ENCODE measurements at places on chromosomes 4 and X.

GRCh38 chrX:132480581-132481203 lies 8.1 kb downstream of the MBNL3 start:
- DNase-seq, result no peak
- no peaks in the 10 kb centered on the region for H3K4me1 ChIP-seq

- H3K36me3 ChIP-seq, result no peaks in the 10 kb centered on the region
- H3K4me1 ChIP-seq, result peaks cover 40% of the 10 kb centered on the region
- DNase-seq, result peak; percentile 68
- H3K27ac ChIP-seq, result no peak overlapping the region
- H3K4me3 ChIP-seq, result peak overlapping the region; percentile 65
- peaks cover 100% of the 10 kb centered on the region for H3K27me3 ChIP-seq
These were observed 14.7 kb upstream of the PITX2 start for GRCh38 chr4:110637408-110638088.

GRCh38 chr4:140156529-140157171 lies 2.7 kb upstream of the MAML3 start:
- H3K27me3 ChIP-seq, result no peaks in the 10 kb centered on the region
- H3K4me1 ChIP-seq, result no peaks in the 10 kb centered on the region
- H3K27ac ChIP-seq, result no peak overlapping the region
- H3K4me3 ChIP-seq, result no peak overlapping the region
- no peaks in the 10 kb centered on the region for H3K36me3 ChIP-seq
- DNase-seq, result no peak

DNA sequence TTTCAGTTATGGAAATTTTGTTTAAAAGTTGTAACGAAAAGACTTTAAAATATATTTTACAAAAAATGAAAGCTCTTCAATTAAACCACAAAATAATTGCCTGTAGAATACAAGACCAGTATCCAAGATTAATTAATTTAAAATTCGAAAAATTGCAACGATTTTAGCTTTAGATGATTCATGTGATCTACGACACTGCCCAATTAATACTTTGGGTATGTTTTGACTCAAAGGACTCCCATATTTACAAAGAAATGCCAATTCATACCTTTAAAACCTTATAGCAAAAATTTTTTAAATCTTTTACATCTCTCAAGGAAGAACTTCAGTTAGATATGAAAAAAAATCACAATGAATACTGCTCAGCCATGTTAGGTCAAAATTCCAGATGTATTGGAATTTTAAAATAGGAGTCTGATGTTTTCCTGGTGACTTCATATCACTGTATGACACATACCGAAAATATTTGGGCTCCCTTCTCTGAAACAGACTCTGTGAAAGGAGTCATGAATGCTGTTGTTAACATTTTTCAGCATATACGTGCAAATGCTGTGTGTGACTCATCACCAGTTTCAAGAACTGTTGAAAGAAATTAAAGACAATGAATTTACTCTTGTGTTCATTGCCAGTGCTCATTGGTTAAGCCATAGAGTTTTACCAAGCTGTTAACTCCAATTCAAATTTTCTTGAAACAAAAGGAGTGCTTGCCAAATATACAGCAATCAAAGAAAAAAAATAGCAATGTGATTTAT lies 13.8 kb upstream of the SMS start:
- H3K4me1 ChIP-seq, result no peaks in the 10 kb centered on the region
- no peak overlapping the region for H3K4me3 ChIP-seq
- no peak for DNase-seq
- H3K27ac ChIP-seq, result no peak overlapping the region
- H3K36me3 ChIP-seq, result no peaks in the 10 kb centered on the region

GRCh38 chrX:68846536-68846935 lies 17.7 kb downstream of the EFNB1 start:
- H3K4me1 ChIP-seq, result peaks cover 4% of the 10 kb centered on the region
- H3K4me3 ChIP-seq, result no peak overlapping the region
- H3K27ac ChIP-seq, result no peak overlapping the region
- no peaks in the 10 kb centered on the region for H3K36me3 ChIP-seq

DNA sequence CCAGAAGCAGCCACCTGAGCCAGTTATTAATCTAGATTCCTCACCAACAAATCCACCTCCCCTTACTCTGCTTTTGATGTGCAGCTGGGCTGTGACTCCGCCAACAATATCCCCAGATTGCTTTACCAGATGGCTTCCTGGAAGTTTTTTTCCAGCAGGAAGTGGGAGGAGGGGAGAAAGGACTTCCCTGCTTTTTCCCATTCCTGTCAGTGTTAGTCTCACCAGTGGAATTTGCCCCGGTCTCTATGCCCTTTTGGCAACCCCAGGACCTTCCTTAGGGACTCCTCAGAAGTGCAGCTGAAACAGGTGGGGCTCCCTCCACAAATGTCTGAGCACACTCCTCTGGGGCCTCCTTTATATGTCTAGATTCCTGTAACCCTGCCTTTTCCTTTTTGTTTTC lies 465.2 kb upstream of the IGFBP7 start:
- DNase-seq, result no peak
- H3K36me3 ChIP-seq, result no peaks in the 10 kb centered on the region
- H3K27me3 ChIP-seq, result no peaks in the 10 kb centered on the region
- H3K4me3 ChIP-seq, result no peak overlapping the region
- H3K4me1 ChIP-seq, result no peaks in the 10 kb centered on the region

GRCh38 chr4:150355858-150356455 lies 226.0 kb upstream of the MAB21L2 start:
- no peak for DNase-seq
- no peak overlapping the region for H3K27ac ChIP-seq
- H3K27me3 ChIP-seq, result no peaks in the 10 kb centered on the region
- H3K4me3 ChIP-seq, result no peak overlapping the region

- H3K27me3 ChIP-seq, result no peaks in the 10 kb centered on the region
- H3K4me1 ChIP-seq, result no peaks in the 10 kb centered on the region
- DNase-seq, result no peak
- H3K27ac ChIP-seq, result no peak overlapping the region
These were observed 314.9 kb upstream of the GRIA3 start for GRCh38 chrX:122869171-122869570.

DNA sequence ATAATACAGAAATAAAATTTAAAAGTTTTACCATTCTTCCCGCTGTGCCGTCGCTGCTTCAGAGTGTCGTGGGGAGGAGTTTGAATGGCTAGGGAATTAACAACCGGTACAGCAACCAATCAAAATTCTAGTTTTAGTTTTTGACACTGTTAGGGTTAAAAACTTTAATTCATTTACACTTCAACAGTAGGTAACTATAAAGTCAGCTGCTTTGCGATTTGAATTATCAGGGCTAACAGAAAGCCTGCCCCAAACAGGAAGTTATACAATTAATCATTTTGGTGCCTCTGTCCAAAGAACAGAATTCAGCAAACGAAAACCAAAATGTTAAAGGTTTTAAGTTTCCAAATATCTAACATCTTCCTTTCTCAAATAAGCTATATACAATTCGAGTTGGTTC lies 2.3 kb downstream of the HNRNPD start:
- no peaks in the 10 kb centered on the region for H3K27me3 ChIP-seq
- H3K36me3 ChIP-seq, result peaks cover 16% of the 10 kb centered on the region
- no peak overlapping the region for H3K27ac ChIP-seq

GRCh38 chrX:51148848-51149247 lies 183.8 kb upstream of the NUDT10 start:
- H3K27me3 ChIP-seq, result no peaks in the 10 kb centered on the region
- H3K4me3 ChIP-seq, result no peak overlapping the region
- H3K36me3 ChIP-seq, result no peaks in the 10 kb centered on the region
- peak; percentile 59 for DNase-seq

DNA sequence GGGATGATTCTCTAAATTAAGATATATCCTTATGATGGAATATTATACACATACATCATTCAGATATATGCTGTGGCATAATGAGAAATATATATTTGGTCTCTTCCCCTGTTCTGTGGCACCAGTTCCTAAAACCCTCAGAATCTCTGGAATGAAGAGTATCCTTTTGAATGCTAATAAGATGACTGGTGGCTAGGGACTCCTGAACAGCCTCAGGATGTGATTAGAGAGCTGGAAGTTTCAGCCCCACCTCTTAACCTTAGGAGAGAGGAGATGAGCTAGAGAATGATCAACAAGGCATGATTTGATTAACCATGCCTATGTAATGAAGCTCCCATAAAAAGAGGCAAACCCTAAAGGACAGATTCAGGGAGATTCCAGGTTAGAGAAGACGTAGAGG lies 632.0 kb downstream of the IQCM start:
- no peaks in the 10 kb centered on the region for H3K27me3 ChIP-seq
- peaks cover 11% of the 10 kb centered on the region for H3K4me1 ChIP-seq
- no peak overlapping the region for H3K27ac ChIP-seq

GRCh38 chr4:6568689-6569332 lies 6.2 kb upstream of the MAN2B2 start:
- H3K4me1 ChIP-seq, result peaks cover 5% of the 10 kb centered on the region
- DNase-seq, result no peak
- H3K4me3 ChIP-seq, result no peak overlapping the region
- no peak overlapping the region for H3K27ac ChIP-seq
- no peaks in the 10 kb centered on the region for H3K36me3 ChIP-seq

- H3K4me3 ChIP-seq, result no peak overlapping the region
- no peaks in the 10 kb centered on the region for H3K36me3 ChIP-seq
- H3K27ac ChIP-seq, result no peak overlapping the region
- peaks cover 8% of the 10 kb centered on the region for H3K4me1 ChIP-seq
- no peak for DNase-seq
- H3K27me3 ChIP-seq, result no peaks in the 10 kb centered on the region
These were observed 11.1 kb upstream of the FAM9C start for GRCh38 chrX:13055486-13055885.

- H3K27ac ChIP-seq, result no peak overlapping the region
- no peak overlapping the region for H3K4me3 ChIP-seq
- peak; percentile 4 for DNase-seq
- no peaks in the 10 kb centered on the region for H3K27me3 ChIP-seq
These were observed 461.7 kb downstream of the PCDH18 start for GRCh38 chr4:137070614-137071013.

DNA sequence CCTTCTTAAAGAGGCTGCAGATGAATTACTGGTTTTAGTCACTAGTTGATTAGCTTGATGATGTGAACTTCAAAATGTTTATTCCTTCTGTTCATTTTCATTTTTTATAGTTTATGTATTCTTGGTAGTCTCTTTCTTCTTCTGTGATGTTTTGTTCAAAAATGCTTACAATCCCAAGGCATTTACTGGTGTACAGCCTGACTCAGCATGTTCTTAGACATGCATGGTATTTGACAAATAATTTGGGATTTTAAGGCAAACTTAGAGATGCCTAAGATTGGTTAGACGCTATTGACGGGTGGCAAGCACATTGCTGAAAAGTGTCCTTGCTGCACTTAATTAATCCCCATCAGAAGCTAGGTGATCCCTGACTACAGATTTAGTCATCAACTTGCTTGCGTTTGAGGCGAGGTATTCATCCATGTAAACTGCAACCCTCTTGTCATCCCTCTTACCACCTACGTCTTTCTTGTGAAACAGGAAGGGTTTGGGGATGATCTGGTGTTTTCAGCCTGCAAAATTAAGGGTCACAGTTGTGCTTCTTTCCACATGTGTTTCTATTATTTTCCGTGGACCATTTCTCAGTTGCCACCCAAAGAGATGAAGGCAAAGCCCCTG lies 331.8 kb downstream of the DKK2 start:
- H3K4me1 ChIP-seq, result no peaks in the 10 kb centered on the region
- no peaks in the 10 kb centered on the region for H3K36me3 ChIP-seq
- H3K27ac ChIP-seq, result no peak overlapping the region
- H3K27me3 ChIP-seq, result no peaks in the 10 kb centered on the region
- no peak for DNase-seq

GRCh38 chrX:21661316-21661715 lies 3.2 kb upstream of the KLHL34 start:
- no peak for DNase-seq
- H3K4me3 ChIP-seq, result no peak overlapping the region
- H3K27me3 ChIP-seq, result no peaks in the 10 kb centered on the region
- no peak overlapping the region for H3K27ac ChIP-seq

DNA sequence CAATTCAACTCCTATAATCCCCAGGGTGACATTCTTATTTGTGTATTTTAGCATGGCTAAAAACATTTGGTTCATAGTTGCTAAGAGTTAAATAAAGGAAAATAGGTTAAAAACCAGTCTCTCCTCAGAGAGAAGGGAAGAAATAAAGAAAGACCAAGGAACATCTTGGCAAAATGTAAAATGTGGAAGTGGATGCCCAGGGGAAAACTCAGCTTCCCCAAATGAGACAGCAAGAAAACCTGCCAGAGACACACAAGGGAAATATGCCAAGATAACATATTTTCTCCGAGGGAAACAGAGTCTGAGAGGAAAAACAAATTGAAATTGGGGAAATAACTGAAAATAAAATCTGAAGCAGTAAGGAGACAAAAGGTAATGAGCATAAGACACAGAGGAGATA lies 1569.3 kb downstream of the PCDH18 start:
- no peaks in the 10 kb centered on the region for H3K36me3 ChIP-seq
- H3K27me3 ChIP-seq, result no peaks in the 10 kb centered on the region
- H3K27ac ChIP-seq, result no peak overlapping the region
- DNase-seq, result no peak

GRCh38 chr4:177033135-177033534 lies 240.4 kb upstream of the VEGFC start:
- H3K4me3 ChIP-seq, result no peak overlapping the region
- no peaks in the 10 kb centered on the region for H3K27me3 ChIP-seq
- H3K27ac ChIP-seq, result no peak overlapping the region
- no peaks in the 10 kb centered on the region for H3K4me1 ChIP-seq
- DNase-seq, result peak; percentile 32
- H3K36me3 ChIP-seq, result no peaks in the 10 kb centered on the region

GRCh38 chr4:137359691-137360315 lies 172.5 kb downstream of the PCDH18 start:
- no peak for DNase-seq
- H3K4me1 ChIP-seq, result no peaks in the 10 kb centered on the region
- no peaks in the 10 kb centered on the region for H3K36me3 ChIP-seq
- H3K27me3 ChIP-seq, result no peaks in the 10 kb centered on the region

DNA sequence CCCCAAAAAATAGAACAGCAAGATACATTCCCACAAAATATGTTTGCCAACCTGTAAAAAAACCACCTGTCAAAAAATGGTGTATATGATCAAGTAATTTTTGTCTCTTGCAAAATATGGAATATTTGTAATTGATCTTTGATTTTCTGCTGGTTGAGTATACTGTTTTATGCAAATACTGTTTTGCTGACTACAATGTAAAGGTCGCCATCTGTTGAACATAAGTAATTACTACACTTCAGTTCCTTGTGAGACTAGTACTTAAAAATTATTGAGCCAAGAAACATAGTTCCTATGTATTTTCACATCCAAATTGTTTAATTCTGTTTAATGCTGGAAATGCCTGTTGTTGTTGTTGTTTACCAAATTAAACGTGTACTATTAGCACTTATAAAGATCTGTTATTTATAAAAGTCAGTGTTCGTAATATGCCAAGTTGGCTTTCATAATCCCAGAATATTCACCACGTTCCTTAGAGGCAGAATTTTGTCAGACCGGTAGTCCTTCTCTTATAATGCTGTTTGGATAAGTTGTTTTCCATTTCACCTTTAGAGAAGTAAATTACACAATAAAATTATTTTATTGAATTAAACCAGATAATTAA lies 144.2 kb downstream of the PDLIM5 start:
- peak; percentile 46 for DNase-seq
- no peaks in the 10 kb centered on the region for H3K36me3 ChIP-seq
- H3K27me3 ChIP-seq, result no peaks in the 10 kb centered on the region
- H3K4me3 ChIP-seq, result no peak overlapping the region
